Fibroblast of villous mesenchyme (primary cell): ENCODE measurements at places on chromosomes 6 and 20.

- peak; percentile 25 for DNase-seq
Measured at GRCh38 chr6:100724222-100724621, 156.9 kb downstream of the ASCC3 start.

GRCh38 chr6:110951008-110951407 lies 7.5 kb upstream of the GTF3C6 start:
- DNase-seq, result no peak

DNA sequence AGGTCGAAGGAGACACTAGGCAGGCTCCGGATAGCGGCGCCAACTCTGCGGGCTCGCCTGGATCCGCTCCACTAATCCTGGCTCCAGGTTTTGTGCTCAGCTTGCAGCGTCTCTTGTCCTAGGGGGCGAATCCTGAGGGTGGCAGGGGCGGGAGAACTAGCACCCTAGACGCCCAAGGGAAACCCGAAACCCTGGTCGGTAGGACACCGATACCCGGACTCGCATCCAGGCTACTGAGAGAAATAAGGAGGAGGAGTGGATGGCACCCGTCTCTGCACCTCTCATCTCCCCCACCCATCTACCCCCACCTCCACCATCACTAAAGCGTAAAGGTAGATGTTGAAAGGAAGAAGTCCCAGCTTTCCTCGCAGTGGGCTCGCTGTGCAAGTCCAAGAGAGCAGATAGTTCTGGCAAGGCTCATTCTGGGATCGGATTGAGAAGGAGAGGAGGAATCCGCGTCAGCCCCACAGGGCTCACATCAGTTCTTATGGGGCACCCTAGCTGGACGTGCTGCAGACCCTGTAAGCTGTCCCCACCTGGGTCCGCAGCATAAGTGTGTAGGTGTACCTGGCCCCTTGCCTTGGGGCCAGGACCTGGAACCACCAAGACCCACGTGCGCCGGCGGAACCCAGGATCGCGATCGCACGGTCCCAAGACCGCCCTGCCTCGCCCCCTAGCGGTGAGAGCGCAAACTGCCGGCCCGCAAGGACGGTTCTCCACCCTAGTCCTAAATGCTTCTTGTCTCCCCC lies 6.9 kb downstream of the SLC32A1 start:
- peak; percentile 56 for DNase-seq

DNA sequence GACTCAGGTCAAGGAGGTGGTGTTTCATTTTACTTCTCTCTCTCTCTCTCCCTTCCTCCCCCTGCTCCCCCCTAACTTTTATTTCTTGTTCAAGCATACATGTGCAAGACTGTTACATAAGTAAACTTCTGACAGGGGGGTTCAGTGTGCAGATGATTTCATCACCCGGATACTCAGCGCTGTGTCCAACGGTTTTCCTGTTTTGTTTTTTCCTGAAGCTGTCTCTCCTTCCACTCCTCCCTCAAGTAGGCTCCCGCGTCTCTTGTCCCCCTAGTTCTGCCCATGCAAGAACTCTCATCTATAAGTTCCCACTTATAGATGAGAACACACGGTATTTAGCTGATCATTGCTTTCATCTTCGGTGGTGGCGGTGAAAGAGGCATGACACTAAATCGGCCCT lies 751.9 kb upstream of the DEFB115 start:
- DNase-seq, result no peak

GRCh38 chr6:106056060-106056745 lies 29.9 kb upstream of the PRDM1 start:
- no peak for DNase-seq

DNA sequence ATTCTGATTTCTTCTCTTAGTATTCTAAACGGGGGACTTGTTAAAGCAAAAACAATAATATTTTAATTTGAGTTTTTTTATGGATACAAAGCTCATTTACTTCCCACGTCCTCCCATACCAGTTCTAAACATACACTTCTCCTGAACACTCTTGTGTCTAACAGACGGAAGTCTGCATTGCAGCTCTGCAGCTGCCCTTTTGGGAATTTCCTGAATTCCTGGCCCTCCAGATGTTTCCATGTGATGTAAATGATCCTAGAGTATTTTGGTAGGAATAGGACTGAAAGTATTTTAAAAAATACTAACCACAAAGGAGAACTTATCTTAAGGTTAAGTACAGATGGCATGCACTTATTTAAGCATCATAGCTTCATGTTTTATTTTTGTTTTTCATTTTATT lies 886.7 kb downstream of the TBC1D32 start:
- DNase-seq, result no peak

GRCh38 chr6:15843226-15843625 lies 180.4 kb upstream of the DTNBP1 start:
- no peak for DNase-seq

GRCh38 chr6:26234421-26235301 lies 130.3 kb upstream of the BTN3A2 start:
- peak; percentile 87 for DNase-seq

GRCh38 chr6:168035661-168036545 lies 38.4 kb downstream of the KIF25 start:
- peak; percentile 91 for DNase-seq

- peak; percentile 93 for DNase-seq
Measured at GRCh38 chr6:133707456-133707855, 181.5 kb upstream of the TCF21 start.

- DNase-seq, result no peak
Measured at GRCh38 chr20:3452136-3452535, 18.7 kb upstream of the ATRN start.

GRCh38 chr6:162974685-162975084 lies 246.9 kb downstream of the PACRG start:
- no peak for DNase-seq

- no peak for DNase-seq
Measured at GRCh38 chr6:36135053-36135731, 4.9 kb downstream of the MAPK13 start.

DNA sequence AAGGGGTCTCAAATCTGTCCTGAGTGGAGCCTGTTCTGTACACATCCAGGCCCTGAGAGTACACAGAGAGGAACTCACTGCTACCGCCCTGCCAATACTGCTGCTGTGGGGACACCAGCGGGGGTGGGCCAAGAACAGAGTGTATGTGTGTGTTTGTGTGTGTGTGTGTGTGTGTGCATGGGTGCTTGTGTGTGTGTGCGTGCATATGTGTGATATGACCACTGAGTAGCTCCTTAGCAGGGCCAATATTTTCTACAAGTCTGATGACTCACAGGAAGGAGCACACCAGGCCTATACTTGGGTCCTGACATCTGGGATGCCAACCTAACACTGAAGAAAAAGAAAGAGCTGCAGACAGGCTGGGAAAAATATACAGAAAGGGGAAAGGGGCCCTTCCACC lies 1.4 kb downstream of the RAET1E start:
- DNase-seq, result peak; percentile 10

DNA sequence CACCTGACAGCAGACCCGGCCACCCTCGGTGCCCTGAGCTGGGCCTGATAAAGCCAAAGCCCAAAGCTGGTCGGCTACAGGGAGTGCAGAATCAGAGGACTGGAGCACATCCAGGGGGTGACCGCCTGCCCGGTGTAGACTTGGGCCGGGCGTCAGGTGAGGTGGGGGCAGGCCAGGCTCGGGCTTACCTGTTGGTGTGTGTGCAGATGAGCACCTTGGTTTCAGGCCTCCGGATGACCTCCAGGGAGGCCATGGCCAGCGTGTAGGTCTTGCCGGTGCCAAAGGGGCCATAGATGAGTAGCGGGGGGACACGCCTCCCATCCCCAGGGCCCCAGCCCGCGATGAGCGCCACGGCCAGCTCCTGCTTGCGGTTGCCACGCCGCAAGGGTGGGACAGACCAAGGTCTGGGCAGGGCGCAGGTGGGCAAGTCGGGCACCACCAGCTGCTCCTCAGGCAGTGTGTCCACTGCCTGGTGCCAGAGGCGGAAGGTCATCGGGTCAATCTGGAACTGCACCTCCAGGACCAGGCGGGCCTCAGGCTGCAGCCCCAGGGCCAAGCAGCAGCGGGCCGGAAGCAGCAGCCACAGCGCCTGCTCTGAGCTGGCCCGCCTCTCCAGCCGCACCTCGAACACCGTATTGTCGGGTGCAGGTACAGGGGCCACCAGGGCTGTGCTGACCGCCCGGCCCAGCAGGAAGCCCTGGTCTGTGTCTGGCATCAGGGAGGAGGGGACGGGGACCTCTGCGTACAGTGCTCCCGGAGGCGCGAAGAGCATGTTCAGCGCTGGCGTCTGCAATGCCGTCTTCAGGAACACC lies 5.7 kb downstream of the HELZ2 start:
- DNase-seq, result no peak

DNA sequence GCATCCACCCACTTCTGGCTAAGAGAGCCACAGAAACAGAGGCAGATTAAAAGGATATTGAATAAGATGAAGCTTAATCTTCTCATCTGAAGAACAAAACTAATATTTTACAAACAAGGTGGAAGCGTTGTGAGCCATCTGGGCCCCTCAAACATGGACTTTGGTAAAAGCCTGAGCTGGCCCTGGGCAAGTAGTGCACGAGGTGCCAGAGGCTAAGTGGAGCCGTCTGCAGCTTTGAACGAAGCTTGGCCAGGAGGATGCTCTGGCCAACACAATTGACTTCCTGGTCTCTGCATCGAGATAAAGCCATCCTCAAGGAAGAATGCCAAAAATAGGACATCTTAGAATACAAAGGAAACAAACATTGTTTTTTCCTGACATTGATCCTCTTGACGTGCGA lies 53.2 kb upstream of the PLEKHG1 start:
- DNase-seq, result no peak

DNA sequence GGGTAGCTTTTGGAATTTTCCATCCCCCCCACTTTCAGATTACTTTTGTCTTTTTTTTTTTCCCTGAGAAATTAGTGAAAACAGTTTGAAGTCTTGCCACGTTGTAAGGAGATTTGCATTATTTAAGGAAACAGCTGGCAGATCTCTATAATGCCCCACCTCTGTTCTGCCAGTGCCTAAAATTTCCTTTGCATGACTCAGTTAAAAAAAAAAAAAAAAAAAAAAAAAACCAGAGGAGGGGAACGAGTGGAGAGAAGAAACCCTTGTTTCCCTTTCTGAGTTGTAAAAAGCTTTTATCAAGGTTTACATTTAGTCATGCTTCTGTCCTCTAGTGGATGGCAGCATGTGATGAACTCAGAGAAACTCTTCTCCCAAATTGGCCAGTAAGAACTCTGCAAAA lies 33.5 kb downstream of the CARMIL1 start:
- DNase-seq, result peak; percentile 91

DNA sequence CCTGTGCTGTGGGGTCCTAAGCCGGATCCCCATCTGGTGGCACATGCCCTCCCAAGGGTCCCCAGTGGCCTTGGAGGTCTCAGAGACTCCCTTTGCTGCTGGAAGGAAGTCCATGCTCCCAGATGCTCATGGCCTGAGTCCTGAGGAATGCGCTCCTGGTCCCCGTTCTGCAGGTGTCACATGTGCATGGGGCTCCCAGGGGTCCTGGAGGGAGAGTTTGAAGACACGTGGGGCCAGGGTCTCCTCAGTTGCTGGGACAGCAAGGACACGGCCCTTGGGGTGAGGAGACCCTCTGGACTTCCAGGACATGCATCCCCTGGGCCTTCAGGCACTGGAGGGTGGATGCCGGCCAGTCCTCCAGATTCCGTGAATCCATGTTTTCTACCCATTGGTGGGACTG lies 11.7 kb downstream of the ZBP1 start:
- no peak for DNase-seq

DNA sequence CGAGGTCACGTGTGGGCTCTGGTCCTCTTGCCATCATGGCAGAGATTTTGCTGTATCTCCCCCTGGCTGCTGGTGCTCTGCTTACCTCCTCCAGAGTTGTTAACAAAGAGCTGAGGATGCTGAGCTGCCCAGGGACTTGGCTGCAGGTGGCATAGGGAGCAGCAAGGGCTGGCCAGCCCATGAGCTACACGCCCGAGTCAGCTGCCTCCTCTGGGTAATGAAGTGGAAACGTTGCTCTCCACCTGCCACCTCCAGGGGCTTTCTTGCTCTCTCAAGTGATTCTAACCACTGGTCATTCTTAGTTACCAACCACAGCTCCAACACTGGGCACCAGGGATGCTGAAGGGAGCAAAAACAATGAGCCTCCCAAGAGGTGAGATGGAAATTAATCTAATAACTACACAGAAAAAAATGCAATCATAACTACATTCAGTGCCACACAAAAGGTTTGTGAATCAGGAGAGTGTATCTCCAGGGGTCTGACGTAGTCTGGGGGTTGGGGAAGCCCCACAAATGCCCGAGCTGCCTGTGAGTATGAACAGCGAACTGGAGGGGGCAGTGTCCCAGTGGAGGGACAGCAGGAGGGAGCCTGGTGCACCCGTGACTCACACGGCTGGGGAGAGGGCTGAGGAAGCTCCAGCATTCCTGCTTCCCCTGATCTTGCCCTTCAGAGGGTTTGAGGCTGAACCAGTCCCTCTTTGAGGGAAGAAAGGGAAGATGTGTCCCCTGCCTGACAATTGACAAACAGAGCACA lies 78.7 kb downstream of the CDH26 start:
- no peak for DNase-seq

GRCh38 chr20:63835021-63835858 lies 4.2 kb upstream of the ZBTB46 start:
- peak; percentile 98 for DNase-seq

DNA sequence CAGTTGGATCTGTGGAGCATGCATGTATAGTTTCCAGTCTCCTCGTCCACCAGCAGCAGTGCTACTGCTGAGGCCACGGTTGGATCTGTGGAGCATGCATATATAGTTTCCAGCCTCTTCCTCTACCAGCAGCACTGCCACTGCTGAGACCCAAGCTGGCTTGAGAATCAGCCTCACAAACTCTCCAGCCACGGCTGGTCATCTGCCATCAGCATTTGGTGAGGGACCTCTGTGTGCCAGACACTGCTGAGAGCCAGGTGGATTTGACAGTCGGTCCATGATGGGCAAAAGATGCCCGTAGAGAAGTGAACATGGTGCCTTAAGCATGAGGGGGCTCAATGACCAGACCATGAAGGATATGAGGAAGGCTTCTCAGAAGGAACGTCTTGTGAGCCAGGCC lies 46.4 kb downstream of the SLC9A8 start:
- DNase-seq, result no peak

GRCh38 chr6:84458271-84458670 lies 230.8 kb upstream of the CEP162 start:
- no peak for DNase-seq

DNA sequence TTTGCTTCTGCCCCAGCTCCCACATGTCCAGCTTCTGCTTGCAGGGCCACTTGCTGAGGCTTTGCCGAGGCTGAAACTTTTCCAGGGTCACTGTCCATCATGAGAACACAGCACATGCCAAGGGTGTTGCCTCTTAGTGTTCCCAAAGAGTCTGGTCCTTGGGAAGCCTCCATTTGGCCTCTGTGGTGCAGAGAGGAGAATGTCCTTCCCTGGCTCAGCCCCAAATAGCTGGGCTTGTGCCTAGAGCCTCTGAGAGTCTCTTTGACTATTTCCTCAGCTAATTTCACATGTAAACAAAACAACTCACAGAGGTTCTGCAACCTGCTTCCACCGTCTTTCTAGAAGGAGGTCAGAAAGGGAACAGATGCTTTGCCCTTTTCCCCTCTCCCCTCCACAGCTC lies 40.4 kb upstream of the RAB23 start:
- peak; percentile 73 for DNase-seq
